Lower leg skin (tissue), 4 donors: ENCODE measurements at places on chromosomes 3 and 15. TPM values are rescaled to one million over a fixed set of nuclear protein-coding genes. Genes with fewer than 3 reads are reported as not detected.
A peak's percentile ranks its signal among the peaks of the same experiment; 100 is the strongest.

DNA sequence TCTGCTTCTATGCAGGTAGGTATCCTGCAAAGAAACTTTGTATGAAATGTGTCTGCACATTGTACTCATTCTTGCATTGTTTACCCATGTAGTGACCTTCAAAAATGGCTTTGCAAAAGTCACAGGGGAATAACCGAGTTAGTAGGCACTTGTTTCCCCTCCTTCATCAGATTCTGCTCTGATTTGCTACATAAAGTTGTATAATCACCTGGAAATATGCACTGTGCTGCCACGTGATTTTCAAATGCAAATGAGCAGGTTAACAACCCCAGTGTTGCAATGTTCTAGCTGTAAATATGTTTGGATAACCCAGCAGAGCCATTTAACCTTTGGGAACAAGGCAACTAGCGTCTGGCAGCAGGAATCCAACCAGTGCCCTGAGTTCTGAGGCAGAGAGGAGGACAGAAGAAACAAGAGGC lies at the start of gene KNG1:
KNG1 (plus strand) TSS at position 321 of the 419 bp plus-strand sequence. CDS start 184 bp downstream, outside the sequence.
- DNase-seq, result no peak

- DNase-seq, result no peak
Observed at GRCh38 chr3:50475348-50475747, 28.1 kb downstream of the CACNA2D2 start.

GRCh38 chr15:94231723-94232468 lies 535 bp downstream of the MCTP2 start:
- DNase-seq, result no peak

- DNase-seq, result no peak
Observed at GRCh38 chr3:42721690-42722089, 19.1 kb upstream of the HHATL start.

DNA sequence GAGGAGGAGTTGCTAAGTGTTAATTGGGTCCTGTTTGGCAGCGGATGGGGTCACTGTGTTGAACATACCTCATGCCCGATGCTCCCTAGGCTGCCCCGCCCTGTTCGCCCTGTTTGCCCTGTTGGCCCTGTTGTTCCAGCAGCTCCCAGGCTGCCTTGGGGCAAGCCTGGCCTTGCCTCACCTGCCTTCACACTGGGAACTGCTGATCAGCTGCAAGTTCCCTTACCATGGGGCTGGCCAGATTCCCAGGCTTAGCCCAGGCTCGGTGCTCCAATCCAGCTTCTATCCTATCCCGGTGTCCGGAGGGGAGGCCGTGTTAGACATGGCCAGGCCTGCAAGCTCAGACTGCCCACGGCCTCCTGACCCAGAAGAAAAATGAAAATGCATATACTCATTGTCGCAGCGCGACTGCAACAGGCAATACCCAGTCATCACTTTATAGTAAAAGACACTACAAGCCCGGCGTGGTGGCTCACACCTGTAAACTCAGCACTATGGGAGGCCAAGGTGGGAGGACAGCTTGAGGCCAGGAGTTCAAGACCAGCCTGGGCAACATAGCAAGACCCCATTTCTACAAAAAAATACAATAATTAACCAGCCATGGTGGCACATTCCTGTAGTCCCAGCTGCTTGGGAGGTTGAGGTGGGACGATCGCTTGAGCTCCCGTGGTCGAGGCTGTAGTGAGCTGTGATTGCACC lies 42.9 kb upstream of the ZNF710 start:
- no peak for DNase-seq

DNA sequence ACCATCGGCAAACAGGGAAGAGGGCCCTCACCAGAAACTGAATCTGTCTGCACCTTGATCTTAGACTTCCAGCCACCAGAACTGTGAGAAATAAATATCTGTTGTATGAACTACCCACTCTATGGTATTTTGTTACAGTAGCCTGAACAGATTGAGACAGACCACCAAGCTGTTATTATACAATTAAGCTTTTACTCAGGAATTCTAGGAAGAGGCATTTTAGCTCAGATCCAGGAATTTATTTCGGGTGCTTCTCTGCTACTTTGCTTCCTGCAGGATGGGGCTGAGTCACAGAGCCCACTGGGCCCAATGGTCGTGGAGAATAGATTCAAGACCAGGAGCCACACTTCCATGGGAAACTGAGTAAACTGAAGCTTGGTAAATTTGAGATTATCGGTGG lies 145.5 kb upstream of the PFN2 start:
- no peak for DNase-seq

DNA sequence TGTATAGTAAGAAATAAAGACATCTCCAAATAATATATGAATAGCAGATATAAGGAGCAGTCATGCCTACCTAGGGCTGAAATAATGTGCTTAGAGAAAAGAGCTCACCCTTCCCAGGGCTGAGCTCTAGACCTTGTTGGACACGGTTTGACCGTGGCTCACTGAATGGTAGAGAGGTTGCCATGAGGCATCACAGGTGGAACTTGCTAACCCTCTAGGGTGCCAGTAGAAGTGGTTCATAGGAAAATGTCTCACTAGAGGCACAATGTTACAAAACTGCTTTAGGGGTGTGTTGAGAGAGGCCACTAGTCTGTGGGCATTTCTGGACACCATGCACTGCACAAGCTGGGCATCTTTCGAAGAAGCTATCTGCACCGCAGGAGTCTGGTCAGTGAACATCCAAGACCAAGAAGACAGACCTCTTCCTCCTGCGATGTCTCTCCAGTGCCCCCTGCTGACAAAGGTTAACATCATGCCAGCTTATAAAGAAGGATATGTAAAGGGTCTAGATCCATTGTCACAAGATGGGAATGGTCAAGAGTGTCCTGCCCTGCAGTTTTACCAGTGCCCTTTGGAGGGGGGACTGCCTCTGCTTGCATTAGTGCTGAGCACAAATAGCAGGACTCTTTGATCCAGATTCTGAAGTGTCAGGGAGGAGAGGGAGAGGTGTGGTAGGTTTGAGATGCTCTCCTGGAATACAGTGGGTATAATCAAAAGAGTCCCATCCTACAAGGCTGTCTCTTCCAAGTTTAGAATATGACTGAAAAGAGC lies 266.8 kb downstream of the ZNF385D start:
- no peak for DNase-seq

DNA sequence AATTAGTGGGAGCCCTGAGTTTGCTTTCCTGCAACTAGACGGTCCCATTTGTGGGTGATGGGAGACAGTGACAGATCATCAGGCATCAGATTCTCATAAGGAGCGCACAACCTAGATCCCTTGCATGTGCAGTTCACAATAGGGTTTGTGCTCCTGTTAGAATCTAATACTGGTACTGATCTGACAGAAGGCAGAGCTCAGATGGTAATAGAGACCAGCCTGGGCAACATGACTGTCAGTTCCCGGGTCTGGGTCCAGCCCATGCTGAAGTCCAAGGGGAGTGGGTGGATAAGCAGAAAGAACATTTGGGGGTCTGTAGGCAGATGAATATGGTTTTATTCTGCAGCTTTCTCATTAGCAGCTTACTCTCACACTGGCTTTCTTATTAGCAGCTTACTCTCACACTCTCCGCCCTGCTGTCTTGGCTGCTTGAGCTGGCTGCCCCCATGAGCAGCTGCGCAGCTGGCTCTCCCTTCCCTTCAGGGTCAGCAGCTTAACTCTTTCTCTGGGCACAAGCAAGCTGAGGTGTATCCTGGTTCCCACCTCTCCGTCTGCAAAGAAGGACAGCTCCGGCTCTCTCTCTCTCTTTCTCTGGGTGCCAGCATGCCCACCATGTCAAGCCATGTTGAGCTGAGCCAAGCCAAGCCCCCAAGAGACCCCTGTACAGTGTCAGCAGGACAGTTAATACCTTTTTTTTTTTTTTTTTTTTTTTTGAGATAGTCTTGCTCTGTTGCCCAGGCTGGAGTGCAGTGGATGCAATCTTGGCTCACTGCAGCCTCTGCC lies 46.5 kb downstream of the KLHDC8B start:
- peak; percentile 79 for DNase-seq

- DNase-seq, result peak; percentile 56
Observed at GRCh38 chr15:85854345-85855097, 59.8 kb upstream of the KLHL25 start.

GRCh38 chr3:171462224-171462623 lies 2.0 kb upstream of the TNIK start:
- no peak for DNase-seq

- no peak for DNase-seq
Observed at GRCh38 chr3:87370007-87370406, 93.6 kb upstream of the POU1F1 start.

DNA sequence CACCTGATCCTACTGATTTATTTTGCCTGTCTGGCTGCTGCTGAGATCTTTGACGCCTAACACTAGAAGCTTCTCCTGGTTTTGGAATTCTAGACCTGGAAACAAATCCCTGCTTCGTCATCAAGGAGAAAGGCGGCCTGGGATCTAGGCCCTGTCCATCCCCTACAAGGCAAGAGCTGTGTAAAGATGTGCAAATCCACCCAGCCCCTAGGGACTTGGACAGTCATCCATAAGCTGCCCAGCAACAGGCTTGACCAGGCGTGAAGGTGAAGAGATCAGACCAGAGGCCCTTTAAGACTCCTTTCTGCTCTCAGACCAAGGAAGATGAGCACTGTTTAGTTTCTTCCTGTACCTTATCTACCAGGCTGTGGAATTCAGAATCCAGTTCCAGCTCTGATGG lies 32.2 kb downstream of the SLC41A3 start:
- peak; percentile 36 for DNase-seq

DNA sequence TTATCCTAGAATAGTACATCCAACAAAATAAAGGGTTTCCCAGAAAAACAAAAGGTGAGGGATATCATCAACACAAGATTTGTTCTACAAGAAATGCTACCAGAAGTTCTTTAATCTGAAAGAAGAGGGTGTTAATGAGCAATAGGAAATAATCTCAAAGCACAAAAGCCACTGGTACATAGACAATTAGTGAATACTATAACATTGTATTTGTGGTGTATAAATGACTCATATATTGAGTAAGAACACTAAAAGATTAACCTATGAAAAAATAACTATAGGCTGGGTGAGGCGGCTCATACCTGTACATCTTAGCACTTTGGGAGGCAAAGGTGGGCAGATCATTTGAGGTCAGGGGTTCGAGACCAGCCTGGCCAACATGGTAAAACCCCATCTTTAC lies 210.2 kb upstream of the SLITRK3 start:
- DNase-seq, result no peak

- DNase-seq, result no peak
Observed at GRCh38 chr15:101045236-101045646, 126.1 kb downstream of the LRRK1 start.

GRCh38 chr3:168558728-168559411 lies 463.1 kb upstream of the GOLIM4 start:
- no peak for DNase-seq

The ACY1 gene
- 44.2 TPM for total RNA-seq

The CCR4 gene
- total RNA-seq, result 0.69 TPM

The WNT5A gene
- 9.4 TPM for total RNA-seq

The ITIH1 gene
- total RNA-seq, result not detected

The CRTC3 gene
- total RNA-seq, result 27.3 TPM
